ENCODE measurements at places on chromosomes 13 and 19.
A peak's percentile ranks its signal among the peaks of the same experiment; 100 is the strongest.

- DNase-seq, result no peak
Measured at GRCh38 chr13:28392896-28393505, 101.9 kb downstream of the FLT1 start.

- no peak for DNase-seq
Measured at GRCh38 chr19:44757735-44758505, 9.4 kb downstream of the BCL3 start.

GRCh38 chr19:39132344-39132969 lies 6.9 kb downstream of the PAK4 start:
- DNase-seq, result no peak

- DNase-seq, result peak; percentile 69
Measured at GRCh38 chr19:7869453-7869909, 4.7 kb downstream of the PRR36 start.

- DNase-seq, result no peak
Measured at GRCh38 chr13:111409413-111409812, 89.0 kb downstream of the TEX29 start.

DNA sequence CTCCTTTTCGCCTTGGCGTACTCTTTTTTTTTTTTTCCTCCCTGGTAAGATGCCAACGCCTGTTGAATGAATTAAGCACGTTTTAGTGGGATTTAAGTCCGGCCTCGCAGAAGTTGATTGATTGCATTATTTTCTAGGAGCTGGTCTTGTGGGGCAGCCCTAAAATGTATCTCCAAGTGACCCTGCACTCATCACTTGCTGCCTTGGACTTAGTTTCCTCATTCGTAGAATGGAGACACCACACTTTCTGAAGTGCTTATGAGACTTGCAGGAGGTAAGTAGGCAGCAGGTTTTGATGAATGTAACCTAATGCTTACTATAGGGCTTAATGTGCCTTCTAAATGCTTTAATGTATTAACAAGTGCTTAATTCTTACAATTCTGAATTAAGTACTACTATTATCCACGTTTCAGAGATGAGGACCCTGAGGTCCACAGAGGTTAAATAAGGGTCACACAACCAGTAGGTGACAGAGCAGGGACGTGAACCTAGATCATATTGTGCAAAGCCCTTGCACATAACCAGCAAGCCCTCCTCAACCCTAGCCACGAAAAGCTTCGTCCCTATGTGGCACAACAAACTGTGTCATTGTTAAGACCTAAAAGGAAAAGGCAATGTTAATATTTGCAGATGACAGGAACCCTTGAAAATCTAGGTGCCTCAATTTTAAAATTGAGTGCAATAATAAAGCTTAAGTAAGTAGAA lies 514 bp upstream of the ARGLU1 start:
- DNase-seq, result no peak

DNA sequence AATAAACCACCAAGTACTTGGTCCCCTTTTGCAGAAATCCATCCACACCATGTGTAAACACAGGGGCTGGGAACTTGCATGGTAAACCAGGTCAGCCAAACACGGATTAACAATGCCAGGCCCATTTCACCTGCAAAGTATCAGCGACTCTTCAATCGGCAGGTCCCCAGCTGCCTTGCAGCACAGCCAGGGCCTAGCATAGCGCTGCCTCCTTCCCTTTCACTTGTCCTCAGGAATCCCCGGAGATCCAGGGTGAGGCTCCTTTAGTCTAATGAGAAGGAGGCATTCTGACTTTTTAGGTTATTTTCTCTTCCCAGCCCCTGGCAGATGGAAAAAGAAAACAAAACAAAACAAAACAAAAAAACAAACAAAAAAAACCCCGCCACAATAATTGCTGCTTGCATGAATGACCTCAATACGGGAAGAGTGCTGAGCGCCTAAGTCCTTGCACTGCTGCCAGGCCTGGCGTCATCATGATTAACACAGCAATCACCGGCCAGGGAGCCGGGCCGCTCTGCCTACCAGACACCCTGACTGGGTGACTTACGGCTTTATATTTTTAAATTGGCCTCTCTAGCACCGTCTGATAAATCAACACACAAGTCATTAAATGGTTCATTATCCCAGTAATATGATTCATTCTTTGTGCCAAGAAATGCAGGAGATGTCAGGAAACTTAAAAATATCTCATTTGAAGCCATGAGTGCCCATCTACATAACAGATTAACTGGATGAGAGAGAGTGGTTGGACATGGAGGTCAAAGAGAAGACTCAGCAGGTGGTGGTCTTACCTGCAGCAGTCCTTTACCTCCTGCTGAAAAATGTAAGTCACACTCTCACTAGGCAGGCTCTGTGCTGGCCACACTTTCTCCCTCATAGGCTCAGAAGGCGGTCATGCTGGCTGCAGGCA lies 692.7 kb downstream of the UQCRFS1 start:
- DNase-seq, result no peak

DNA sequence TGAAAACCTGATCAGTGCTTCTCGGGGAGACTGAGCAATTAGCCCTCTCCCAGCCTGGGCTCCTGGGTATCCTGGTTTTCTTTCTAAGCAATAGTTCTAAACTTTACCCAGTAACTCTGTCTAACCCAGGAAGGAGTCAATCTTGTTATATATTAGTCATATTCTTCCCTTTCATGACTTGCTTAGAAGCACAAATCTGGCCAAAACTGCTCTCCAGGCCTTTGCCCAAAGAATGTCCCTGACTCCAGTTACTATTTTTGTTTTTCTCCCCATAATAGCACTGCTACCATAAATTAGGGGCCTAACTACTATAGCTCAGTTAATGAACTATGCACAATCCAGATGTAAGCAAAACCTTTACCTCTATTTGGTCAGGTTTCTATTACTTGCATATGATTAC lies 355.8 kb upstream of the HTR2A start:
- DNase-seq, result no peak

Data from GM12892 (cell line).